Activated CD4-positive, alpha-beta T cell treated with anti-CD3 and anti-CD28 coated beads, Interleukin-10, Interleukin-2, amounts not matched to agents 100 ng/mL and 50 ng/mL, durations not matched to agents 16 hours and 8 hours (primary cell): ENCODE measurements at places on chromosomes 13 and 19.

DNA sequence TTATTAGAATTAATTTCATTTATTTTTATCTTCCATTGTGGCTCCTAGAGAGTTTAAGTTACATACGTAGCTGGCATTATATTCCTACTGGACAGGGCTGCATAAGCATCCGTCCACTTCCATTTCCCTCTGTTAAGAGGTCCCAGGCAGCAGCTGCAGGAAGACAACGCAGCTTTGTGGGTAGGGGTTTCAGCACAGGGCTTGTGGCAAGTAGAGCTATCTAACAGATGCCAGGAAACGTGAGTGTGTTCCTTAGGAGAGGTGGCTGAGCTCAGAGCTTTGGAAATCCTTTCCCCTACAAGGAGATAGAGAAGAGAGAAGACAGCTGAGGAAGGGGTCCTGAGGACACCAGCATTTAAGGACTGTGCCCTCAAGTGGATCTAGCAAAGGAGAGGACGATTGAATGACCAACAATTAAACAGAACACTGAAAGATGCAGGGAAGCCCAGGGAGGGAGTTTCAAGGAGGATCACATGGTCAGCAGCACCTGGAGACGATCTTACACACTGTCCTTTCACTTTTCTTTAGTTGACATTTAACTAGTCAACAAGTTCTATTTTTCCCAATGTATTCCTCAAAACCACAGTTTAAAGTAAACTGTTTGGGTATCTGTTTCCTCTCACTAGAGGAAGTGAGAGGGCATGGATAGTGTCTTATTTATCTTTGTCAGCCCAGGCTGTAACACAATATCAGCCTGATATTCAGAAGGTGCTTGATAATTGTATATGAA lies 2.3 kb upstream of the N4BP2L1 start:
- DNase-seq: no peak

- no peak for DNase-seq
Measured at GRCh38 chr13:26568132-26568815, 10.8 kb downstream of the WASF3 start.

DNA sequence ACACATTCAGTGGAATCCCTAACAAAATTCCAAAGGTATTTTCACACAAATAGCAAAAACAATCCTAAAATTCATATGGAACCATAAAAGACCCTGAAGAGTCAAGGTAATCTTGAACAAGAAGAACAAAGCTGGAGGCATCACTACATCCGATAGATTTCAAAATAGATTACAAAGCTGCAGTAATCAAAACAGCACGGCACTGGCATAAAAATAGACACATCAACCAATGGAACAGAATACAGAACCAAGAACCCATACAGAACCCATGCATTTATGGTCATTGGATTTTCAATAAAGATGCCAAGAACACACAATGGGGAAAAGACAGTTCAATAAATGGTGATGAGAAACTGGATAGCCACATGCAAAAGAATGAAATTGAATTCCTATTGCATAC lies 32.5 kb downstream of the ZNF566 start:
- DNase-seq: no peak

DNA sequence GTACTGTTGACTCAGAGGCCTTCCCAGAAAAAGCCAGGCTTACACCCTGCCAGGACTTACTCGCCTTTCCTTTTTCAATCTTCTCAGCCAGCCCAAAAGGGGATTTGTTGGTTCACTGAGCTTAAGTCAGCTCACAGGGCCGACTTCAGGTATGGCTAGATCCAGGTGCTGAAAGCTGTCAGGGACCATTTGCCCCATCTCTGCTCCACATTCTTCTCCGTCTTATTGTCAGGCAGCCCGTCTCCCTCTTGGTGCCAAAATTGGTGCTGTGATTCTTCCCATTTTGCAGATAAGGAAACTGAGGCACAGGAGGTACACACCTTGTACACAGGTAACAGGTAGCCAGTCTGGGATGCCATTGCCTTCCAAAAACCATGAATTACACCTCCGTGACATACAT lies 2.4 kb downstream of the C19orf38 start:
- no peak for DNase-seq

DNA sequence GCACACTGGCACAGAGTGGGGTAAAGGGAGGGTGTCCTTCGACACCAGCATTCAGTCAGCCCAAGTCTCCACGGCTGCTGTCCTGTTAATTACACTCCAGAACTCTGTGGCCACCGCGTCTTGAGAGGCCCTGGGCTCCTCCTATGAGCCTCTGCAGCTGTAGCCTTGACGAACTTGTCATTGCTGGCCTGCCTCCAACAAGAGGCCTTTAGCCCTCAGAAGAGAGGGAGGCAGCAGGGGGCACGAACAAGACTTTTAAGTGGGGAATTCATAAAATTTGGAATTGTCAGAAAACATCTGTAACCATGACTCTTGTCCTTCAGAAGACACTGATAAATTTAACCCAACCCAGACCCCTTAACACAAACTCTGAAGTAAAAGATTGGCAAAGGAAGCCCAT lies 241.9 kb downstream of the UQCRFS1 start:
- no peak for DNase-seq

DNA sequence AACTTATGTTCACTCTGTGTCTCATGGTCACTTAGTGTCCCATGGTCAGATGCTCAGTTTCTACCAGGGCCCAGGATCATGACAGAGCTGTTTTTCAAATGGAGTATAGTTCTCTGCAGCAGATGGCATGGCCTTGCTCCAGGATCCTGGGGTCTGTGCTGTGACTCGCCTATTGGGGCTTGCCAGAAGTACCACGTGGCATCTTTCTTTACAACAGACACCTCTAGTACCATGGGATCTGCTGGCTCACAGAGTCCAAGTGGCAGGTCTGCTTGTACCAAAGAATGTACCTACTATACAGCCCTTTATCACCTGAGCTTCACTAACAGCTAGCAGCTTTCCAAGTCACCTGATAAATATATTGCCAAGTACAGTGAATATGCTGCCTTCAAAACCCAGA lies 6.0 kb upstream of the RNF6 start:
- no peak for DNase-seq

DNA sequence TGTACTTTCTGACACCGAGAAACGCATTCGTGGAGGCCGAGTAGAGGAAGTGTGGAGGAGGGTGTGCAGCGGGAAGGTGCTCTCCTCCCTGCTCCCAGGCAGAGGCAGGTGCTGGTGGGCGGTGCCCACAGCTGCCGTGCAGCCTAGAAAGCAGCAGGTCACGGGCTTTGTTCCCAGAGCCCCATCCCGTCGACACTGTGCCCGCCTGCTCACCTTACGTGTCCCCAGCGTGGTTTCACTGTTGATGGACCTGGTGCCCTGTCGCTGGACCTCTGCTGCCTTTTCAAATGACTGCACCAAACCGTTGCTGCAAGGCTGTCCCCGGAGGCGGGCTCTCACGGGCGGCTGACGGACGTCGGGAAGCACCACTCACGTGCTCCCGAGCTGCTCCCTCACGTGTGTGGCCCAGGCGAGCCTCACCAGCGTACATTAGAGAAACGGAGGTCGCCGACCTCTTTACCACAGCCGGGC lies 20.8 kb downstream of the PLEKHJ1 start:
- peak; percentile 27 for DNase-seq

DNA sequence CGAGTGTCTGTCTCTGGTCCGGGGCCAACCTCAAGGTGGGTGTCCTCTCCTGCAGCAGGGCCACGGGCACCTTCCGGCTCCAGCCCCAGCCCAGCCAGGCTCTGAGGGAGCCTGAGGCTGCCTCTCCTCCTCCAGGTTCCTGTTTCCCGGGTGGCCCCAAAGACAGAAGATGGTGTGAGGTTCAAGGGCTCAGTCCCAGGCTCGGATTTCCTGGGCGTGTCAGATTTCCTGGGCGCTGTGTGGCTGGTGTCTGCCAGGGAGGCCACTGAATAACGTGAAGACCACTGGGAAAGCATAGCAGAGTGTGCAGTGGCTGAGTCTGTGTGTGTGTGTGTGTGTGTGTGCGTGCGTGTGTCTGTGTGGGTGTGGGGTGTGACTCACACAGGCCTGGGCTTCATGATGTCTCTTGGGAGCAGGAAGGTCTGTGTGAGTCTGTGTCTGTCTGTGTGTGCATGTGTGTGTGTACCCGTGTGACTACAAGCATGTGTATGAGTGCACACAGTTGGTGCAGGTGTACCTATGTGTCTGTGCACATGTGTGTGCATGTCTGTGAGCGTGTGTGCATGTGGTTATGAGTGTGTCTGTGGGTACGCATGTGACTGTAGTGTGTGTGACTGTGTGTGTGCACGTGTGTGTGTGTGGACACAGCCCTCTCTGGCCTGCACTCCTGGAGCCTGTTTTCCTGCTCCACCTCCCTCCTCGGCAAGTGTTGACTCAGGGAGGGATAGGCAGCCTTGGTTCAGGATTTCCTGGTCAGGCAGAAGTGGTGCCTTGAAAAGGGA lies 28.3 kb downstream of the CEBPA start:
- DNase-seq: peak; percentile 34

DNA sequence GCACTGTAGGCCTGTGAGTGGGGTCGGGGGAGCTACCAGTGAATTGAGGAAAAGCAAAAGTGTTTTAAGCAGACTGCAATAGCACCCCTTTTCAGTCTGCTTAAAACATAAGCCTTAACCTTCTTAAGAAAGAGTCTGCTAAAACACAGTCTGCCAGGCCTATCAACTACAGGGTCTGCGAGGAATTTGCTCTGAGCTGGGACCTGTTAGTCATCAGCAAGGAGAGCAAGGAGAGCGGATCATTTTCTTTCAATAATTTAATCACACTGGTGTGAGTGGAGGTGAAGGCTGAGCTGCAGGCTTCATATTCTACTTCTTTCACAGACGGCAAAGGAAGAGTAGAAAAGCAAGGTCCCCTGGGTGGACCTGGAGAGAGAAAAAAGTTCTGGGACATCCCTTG lies 342.7 kb downstream of the ENOX1 start:
- no peak for DNase-seq

GRCh38 chr13:39825886-39826285 lies 170.4 kb downstream of the COG6 start:
- no peak for DNase-seq

- DNase-seq: no peak
Measured at GRCh38 chr19:10266706-10267105, 4.2 kb upstream of the ICAM1 start.

DNA sequence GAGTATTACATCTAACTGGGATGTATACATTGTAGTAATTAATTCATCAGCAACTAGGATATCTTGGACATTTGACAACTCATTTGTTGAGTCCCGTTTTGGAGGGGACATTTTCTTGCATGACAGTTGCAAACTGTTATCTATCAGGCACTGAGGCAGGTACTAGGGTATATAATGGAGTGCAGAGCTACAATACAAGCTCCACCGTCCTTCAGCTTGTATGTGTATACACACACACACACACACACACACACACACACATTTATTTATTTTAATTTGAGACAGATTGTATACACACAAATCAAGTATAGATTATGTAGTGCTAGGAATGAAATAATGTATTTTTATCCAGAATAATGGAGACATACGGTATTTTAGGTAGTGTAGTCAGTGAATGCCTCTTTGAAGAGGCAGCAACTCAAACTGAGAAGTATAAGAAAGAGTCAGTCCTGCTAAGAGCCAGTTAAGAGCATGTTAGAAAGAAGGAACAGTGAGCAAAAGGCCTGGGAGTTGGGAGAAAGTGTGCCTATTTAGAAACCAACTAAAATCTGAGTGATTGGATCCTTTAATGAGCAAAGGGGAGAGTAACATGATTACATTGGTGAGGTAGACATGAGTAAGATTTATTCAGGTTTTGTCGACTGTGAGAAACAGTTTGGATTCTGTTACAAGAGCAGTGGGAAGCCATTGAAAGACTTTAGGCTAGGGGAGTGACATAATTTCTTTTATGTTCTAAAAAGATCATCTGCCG lies 74.5 kb downstream of the NBEA start:
- DNase-seq: no peak

- DNase-seq: no peak
Measured at GRCh38 chr13:28474491-28475134, 20.3 kb downstream of the FLT1 start.

DNA sequence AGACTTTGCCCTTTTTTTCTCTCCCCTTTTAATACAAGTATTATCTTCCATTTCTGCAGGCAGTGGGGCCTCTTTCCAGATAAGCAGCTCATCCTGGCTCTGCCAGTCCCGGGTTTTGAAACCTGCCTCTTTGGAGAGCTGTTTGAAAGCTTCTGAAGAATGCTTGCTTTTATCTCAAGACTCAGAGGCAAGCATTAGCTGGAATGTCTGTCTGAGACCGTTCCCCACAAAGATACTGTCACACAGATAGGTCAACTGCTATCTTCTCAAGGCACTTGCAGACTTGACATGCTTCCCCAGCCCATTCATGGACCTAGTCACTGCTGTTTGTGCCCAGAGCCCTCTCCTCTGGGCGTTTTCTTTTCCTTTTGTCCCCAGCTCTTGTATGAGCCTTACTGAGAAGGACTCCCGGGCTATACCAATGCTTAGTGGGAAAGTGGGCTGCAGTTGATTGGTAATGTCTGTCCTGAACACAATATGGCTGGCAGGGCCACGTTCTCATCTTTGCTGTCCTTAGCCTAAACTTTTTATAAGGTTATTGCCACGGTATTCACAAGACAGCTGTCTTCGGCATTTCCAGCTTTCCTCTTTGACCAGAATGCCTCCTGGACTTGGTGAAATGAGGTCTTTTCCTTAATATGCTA lies 13.4 kb downstream of the SERP2 start:
- no peak for DNase-seq

- peak; percentile 87 for DNase-seq
Measured at GRCh38 chr13:73303851-73304250, 245.0 kb downstream of the KLF5 start.

DNA sequence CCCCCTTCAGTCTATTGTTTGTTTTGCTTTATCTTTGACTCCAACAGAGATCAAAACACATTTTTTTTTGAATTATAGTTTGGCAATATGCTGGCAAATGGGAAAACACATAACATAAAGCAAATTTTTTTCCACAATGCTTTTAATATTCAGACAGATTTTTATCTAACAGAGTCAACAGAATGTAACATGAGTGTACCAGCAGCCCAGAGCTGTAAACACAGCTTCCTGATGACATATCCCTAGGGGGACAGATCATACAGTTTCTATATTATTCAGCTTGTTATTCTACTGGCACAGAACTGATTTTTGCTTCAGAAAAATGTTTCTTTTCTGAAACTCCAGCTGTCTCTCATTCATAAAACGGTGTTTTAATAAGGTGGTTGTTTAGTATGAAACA lies 168.8 kb downstream of the OLFM4 start:
- no peak for DNase-seq

DNA sequence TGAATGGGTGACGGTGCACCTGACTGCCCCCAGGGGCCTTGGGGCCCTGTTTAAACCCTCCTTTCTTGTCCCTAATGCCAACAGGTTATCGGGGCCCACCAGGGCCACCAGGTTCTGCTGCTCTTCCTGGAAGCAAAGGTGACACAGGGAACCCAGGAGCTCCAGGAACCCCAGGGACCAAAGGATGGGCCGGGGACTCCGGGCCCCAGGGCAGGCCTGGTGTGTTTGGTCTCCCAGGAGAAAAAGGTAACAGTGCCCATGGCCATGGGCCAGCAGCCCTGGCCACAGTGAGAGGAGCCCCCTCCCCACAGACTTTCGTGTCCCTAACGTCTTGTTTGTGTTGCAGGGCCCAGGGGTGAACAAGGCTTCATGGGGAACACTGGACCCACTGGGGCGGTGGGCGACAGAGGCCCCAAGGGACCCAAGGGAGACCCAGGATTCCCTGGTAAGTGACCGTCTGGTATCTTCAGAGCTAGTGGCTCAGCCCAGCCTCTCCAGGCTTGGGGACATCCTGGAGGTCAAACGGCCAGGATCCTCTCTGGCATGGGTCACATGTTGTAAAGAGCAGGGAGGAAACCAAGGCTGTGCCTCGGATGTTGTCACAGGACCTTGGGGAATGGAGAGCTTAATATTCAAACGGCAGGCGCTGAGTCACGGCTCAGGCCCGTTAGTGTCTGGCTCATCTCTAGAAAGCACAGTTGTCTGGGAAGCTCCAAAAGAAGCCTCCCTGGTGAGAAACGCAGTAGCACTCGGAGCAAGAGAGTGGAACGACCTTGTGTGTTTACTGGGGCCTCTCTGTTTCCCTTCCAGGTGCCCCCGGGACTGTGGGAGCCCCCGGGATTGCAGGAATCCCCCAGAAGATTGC lies 58.3 kb downstream of the RAB20 start:
- no peak for DNase-seq
